ENCODE measurements at places on chromosomes 2 and 18.

GRCh38 chr2:199136242-199136641 is 321.5 kb downstream of the SATB2 start:
- ATAC-seq: no peak

- ATAC-seq: peak; percentile 54
Measured at GRCh38 chr2:233349005-233349998, 5.0 kb upstream of the DGKD start.

DNA sequence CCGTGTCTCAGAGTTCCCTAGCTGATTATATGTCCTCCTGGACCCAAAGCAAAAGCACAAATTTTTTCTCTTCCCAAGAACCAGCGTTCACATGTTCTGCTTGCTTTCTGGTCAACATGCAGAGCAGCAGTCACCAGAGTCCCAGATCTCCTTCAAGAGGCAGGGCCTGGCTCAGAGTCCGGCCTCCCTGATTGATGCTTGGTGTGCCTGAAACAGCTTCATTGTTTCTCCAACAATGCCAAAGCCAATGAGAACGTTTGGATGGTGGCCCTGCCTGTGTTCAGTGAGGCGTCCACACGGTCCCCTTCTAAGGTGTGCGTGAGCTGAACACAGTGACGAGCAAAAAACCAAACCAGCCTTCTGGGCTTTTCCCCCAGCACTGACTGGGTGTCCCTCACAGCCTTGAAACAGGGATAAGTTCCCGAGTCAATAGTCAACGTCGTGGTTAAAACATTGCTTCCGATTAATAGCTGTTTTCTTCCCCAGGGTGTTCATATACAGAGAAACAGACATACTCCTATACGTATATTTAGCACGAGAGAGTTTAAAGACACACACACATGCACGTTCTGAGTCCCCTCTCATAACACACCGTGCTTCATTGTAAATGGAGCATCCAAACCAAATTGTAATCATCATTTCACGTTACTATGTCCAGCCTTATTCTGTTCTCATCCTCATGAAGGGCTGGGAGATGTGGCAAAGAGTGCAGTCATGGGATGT is 19.3 kb upstream of the POU3F3 start:
- no peak for ATAC-seq

GRCh38 chr2:145551686-145552085 is 1031.8 kb upstream of the ZEB2 start:
- ATAC-seq: no peak

- no peak for ATAC-seq
Measured at GRCh38 chr2:181178823-181179412, 198.5 kb downstream of the UBE2E3 start.

GRCh38 chr18:40048886-40049650 is 1906.0 kb upstream of the PIK3C3 start:
- no peak for ATAC-seq

DNA sequence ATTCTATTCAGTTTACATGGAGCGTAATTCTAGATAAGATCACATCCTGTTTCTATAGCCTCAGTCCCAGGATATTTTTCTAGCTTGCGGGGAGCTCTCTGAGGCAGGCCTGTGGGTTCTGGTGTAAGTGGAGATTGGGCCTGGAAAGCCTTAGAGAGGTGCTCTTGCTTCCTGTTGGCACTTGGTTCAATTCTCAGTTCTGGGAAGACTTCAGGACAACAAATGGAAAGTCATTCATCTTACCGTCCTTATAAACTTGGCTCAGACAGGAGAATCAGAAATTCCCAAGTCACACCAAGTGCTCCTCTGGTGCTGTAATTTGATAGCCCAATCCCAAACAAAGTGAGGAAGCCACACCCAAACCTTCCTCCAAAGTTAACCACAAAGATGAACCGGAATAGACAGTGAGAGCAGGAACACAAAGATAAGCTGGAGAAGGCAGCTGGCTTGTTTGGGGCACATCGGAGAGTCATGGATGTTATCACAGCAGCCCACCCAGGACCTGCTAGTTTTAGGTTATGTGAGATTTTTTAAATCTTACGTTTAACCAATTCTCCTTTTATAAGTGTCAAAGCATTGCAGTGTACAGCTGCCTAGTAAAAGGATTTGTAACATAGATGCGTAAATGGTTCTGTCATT is 144.3 kb upstream of the MAP3K20 start:
- ATAC-seq: peak; percentile 57

DNA sequence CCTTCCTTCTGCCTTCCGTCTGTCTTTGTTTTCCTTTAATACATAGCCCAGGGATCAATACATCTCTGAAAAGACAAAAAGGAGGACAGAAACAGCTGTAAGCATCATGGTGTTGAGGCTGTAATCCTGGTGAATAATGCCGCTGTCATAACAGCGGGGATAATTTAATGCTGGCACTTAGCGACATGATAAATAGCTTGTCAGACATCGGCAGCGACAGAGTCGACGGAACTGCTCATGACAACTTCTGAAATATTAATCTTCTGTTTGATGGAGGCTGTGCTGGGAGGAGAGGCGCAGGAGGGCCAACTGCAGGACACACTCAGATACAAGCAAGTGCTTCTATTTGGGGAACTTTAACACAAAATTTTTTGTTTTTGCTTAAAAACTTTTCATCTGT is 602.2 kb downstream of the GALR1 start:
- ATAC-seq: no peak

- no peak for ATAC-seq
Measured at GRCh38 chr2:44880125-44880483, 61.4 kb upstream of the SIX3 start.

- peak; percentile 51 for ATAC-seq
Measured at GRCh38 chr2:46326231-46326980, 29.2 kb downstream of the EPAS1 start.

- ATAC-seq: no peak
Measured at GRCh38 chr2:158024288-158024898, 77.3 kb upstream of the UPP2 start.

DNA sequence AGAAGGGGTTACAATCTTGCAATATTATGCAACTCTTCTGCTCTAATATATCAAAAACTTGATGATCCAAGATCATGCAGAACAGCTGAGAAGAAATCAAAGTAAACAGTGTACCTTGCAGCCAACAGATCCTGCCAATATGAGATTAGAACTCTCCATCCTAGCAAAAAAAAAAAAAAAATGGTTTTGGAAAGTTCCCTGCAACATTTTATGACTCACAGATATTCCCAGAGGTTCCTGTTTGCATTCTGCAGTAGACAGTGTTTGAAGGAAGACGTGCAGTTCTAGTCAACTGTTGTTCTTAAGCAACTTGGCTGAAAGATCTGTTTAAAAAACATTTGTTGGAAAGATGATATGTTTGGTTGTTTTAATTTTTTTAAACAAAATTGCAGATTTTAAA is 103.6 kb upstream of the WDR75 start:
- ATAC-seq: peak; percentile 91

DNA sequence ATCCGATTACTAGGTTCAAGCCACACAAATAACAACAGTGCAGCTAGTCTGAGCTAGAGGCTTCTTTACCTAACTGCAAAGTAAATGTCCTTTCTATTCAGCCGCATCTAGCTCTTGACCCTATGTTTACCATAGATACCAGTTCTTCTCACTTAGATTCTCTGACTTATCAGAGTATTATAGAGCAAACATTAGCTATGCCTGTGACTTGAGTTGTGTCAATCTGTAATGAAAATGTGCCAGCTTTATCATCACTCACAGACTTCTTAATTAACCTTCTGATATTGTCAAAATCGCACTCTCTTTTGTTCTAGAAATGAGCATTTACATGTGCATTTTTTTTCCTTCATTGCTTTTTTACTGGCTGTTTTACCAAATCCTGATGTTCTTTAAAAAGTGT is 79.9 kb downstream of the BCL11A start:
- ATAC-seq: no peak

GRCh38 chr2:59804732-59805131 is 748.7 kb downstream of the BCL11A start:
- no peak for ATAC-seq

DNA sequence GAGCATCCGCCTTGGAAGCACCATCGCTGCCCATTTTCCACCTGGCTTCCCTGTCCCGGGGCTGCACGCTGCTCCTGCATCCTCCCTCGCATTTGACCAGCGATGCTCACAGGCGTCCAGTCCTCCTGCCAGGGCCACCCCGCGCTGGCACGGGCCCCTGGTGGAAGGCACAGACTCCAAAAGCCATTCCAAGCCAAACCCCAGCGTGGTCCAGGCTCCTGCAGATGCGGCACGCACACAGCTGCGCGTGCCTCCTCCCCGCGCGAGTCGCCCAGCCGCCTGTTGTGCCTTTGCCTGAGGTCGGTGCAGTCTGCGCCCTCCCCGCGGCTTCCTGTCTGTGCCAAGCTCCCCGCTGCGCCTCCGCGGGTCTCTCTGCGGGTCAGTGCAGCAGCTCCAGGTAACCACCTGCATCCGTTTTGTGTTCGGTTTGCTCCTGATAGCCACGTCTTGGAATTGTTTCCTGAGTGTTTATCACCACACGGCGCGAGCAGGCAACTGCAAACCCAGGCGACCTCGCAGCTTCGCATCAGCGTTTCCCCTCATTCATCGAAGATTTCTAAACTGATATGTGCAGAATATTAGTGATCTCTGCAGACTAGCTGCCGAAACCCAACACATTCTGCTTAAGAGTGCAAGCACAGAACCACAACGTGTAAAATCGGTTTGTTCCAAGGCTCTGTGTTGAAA is 65.2 kb upstream of the SALL3 start:
- no peak for ATAC-seq

DNA sequence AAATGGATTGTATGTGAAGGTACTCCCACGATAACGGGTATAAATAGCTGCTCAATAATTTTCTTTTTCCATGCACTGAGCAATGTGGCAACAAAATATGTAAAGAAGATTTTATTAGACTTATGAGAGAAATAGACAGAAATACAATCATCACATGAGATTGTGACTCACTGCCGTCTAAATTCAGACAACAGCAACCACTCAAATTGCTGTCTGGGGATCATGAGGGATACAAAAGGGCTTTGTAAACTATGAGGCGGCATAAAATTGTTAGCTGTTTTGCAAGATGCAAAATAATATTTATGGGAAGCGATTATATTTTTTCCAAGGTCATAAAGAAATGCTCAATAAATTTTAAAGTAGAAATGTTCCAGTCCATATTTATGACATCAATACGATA is 259.1 kb upstream of the AGAP1 start:
- ATAC-seq: no peak

DNA sequence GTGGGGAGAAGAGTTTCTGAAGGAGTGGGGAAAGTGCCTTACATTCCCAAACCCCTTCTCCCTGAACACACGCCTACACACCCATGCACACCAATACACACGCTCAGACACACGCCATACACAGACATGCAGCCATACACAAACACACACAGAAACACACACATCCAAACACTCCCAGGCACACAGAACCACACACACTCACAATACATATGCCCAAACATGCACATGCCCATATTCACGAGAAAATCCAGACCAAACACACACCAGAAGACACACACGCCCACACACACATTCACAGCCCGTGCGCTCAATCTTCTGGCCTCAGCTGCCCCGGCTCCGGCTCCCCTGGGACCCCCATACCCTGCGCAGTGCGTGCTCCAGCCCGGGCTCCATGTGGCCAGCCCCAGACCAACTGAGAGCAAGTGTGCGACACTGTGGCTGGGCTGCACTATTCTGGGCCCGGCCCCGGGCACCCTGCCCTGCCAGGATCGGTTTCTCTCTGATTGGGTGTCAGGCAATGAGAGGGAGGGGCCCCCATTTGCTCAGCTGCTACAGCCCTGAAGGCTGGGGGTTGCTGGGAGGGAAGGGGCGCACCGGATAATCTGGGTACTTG is at the start of gene PRKAG3:
Gene PRKAG3, minus strand, starts transcription at position 426 of the 613 bp plus-strand sequence.
- ATAC-seq: no peak

DNA sequence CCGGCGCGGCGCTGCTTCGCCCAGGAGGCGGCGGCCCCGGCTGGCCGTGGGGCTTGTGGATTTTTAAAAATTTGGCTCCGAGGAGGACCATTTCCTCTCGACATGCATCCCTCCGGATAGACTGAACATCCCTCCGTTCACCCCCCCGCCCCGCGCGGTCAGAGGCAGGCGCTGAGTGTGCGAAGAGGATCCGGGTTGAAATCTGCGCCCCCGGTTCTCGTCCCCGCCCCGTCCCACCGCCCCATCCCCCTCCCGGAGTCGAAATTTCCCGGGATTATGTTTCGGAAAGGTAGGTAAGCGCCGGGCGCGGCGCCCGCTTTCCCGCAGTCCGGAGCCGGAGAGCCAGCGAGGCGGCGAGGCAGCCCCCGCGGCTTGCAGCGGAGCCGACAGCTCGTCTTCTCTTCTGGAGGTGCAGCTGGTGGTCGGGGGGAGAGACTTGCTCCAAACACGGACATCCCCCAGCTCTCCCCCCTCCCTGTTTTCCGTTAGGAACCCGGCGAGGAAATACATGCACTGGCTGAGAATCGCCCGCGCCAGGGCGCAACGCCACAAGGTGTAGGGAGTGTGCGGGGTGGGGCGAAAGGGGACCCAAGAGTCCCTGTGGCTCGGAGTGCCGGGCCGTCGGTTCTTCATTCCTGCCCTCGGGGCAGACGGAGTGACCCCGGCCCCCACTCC is at the start of gene PRKCE:
Gene PRKCE, plus strand, starts transcription at position 261 of the 675 bp plus-strand sequence.
- ATAC-seq: peak; percentile 52

GRCh38 chr2:44118257-44118656 is 50.4 kb upstream of the PPM1B start:
- ATAC-seq: no peak

- ATAC-seq: no peak
Measured at GRCh38 chr18:63315131-63315662, 4.4 kb downstream of the BCL2 start.

DNA sequence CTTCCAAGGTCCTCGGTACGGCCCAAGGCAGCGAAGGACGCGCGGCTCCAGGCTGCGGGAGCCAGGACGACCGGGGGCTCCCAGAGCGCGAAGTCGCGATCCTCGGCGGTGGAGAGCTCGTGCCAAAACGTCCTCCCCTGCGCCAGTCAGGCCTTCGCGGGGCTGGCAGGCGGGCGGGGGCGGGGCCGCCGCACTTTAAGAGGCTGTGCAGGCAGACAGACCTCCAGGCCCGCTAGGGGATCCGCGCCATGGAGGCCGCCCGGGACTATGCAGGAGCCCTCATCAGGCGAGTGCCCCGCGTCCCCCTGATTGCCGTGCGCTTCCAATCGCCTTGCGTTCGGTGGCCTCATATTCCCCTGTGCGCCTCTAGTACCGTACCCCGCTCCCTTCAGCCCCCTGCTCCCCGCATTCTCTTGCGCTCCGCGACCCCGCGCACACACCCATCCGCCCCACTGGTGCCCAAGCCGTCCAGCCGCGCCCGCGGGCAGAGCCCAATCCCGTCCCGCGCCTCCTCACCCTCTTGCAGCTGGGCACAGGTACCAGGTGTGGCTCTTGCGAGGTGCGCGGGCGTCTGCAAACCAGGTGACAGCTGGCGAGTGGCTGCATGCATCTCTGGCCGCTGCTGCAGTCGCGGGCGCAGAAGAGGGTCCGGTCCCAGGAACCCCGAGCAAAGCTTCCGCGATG is at the start of gene CIDEA:
Gene CIDEA, plus strand, starts transcription at position 226 of the 684 bp plus-strand sequence. Its CDS starts 23 bp downstream, at position 249.
- ATAC-seq: peak; percentile 70

DNA sequence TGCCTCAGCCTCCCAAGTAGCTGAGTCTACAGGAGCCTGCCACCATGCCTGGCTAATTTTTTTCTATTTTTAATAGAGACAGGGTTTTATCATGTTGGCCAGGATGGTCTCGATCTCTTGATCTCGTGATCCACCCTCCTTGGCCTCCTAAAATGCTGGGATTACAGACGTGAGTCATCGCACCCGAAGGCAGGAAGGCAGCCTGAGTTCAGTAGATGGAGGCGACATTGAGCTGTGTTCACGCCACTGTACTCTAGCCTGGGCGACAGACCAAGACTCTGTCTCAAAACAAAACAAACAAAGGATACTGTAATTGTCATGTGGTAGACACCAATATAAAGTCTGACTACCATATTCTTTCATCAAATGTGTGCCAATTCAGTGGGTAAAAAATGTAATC is 500.9 kb upstream of the DSEL start:
- ATAC-seq: no peak

GRCh38 chr18:27785815-27786471 is 391.0 kb downstream of the CDH2 start:
- ATAC-seq: no peak
